HTR-8/SVneo (cell line): ENCODE measurements at places on chromosomes 3 and 15.

DNA sequence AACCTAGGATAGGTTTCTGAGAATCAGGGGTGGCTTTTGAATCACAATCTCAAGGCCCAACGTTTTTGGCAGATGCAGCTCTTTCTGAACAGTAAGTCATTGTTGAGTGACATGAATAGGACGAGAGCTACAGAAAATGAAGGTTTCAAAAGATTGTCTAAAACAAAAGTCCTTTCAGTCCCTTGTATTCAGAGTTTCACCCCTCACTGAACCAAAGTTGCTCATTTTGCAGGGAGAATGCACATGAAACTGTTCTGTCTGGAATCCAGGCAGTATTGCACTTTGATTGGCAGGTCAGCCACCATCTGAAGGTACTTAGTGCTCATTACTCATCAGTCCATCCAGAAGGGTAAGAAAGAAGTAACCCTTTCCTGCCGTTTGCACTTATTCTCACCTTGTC lies 24.1 kb upstream of the RASGRP1 start:
- DNase-seq = no peak

DNA sequence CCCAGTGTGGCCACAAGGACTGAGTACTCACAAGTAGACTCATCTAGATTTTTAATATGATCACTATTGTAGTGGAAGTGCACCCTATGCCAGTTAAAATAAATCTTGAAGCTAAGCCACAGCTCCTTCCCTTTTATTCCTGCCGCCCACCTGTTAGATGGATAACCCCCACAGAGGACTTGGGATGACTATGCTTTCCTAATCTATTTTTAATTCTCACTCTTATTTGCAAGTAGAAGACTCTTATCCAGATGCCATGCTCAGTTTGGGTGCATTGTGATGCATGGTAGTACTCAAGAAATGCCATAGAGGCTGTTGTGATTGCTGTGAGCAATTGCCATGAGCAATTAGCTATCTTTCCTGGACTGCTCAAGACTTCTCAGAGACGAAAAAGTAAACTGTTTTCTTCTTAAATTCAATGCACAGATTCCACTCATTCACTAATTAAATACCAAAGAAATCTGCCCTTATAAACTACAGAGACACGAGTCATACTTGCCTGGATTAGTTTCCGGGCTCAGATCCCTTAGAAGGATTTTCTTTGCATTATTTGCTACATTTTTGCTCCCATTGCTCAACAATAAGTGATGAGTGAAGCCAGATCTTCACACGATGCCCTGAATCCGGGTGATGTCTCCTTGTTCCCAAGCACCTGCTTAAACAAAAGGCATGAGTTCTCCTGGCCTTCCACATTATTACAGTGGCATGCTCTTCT lies 472.1 kb downstream of the SOX2 start:
- DNase-seq = no peak

GRCh38 chr3:125402639-125403038 lies 27.5 kb upstream of the ZNF148 start:
- no peak for DNase-seq

DNA sequence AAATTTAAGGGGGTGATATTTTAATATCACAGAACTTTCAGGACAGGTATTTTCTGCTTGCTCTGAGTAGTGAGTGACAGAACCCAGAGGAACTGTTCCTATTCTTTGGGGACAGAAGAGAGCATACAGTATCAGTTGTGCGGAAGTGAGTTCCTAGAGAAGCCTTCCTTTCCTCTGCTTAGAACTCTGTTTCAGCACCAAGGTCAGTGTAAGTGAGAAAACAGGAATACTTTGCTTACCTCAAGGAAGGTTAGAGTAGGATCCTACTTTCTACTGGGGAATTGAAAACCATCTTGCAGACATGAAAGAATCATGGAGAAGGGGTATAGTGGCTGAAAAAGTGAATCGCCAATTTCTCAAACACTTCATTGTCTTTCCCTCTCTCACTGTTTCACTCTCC lies 542.4 kb downstream of the SQOR start:
- DNase-seq = no peak

- no peak for DNase-seq
These were observed 83.6 kb upstream of the TSEN2 start for GRCh38 chr3:12400616-12401194.

GRCh38 chr3:157566596-157566995 lies 63.4 kb upstream of the VEPH1 start:
- DNase-seq = no peak

- DNase-seq = no peak
These were observed 291.7 kb downstream of the EPHA6 start for GRCh38 chr3:97105989-97106651.

DNA sequence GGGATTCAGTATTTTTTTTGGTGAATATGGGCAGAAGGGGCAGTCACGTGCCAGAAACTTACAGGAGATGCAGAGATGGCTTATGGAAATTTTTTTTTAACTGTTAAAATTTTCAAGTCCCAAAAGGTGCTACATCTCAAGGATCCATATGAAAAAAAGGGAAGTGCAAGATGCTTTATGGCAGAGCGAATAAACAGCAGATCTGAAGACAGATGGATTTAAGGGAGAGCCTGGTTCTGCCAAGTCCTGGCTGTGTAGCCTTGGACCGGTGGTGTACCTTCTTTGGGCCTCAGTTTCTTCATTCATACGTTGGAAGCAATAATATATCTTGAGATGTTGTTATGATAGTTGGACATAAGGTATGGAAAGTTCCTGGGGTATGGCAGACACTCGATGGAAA lies 91.5 kb upstream of the ARRDC4 start:
- no peak for DNase-seq

- no peak for DNase-seq
These were observed 62.5 kb upstream of the LIPC start for GRCh38 chr15:58369261-58369701.

- DNase-seq = no peak
These were observed 39.5 kb downstream of the ISL2 start for GRCh38 chr15:76376029-76376428.

DNA sequence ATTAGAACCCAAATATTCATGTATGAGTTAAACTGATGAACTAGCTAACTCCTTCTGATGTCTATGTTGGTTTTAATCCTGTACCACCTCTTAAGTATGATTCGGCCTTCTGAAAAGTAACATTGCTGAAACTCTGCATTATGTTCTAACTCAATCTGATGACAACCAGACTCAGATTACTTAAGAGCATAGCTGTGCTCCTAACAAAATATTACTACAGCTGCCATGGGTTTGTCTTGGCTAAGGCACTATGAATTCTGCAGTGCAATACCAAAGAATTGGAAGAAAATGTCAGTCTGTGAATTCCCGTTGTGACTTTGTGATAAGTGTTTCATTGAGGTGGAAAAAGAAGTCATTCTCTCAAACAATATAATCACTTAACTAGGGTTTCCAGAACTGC lies 224.4 kb downstream of the ZMAT3 start:
- no peak for DNase-seq

DNA sequence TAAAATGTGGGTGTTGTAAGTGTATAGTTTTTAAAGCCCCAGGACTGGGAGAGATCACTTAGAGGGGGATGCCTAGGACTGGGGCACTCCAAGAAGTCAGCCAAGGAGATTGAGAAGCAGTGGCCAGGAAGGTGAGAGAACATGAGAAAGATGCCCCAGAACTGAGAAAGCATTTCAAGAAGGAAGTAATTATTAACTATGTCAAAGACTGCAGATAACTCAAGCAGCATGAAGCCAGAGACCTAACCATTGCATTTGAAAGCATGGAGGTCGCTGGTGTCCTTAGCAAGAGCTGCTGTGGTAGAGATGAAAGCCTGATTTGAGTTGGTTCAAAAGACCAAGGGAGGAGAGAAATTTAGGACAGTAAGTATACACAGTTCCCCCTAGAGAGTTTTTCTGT lies 30.6 kb upstream of the SLC2A2 start:
- DNase-seq = no peak

GRCh38 chr15:41695750-41696436 lies 35.7 kb downstream of the MGA start:
- DNase-seq = peak; percentile 50

GRCh38 chr3:196636369-196637349 lies 2.8 kb upstream of the NRROS start:
- DNase-seq = no peak

GRCh38 chr15:95401587-95401986 lies 928.9 kb upstream of the NR2F2 start:
- no peak for DNase-seq

DNA sequence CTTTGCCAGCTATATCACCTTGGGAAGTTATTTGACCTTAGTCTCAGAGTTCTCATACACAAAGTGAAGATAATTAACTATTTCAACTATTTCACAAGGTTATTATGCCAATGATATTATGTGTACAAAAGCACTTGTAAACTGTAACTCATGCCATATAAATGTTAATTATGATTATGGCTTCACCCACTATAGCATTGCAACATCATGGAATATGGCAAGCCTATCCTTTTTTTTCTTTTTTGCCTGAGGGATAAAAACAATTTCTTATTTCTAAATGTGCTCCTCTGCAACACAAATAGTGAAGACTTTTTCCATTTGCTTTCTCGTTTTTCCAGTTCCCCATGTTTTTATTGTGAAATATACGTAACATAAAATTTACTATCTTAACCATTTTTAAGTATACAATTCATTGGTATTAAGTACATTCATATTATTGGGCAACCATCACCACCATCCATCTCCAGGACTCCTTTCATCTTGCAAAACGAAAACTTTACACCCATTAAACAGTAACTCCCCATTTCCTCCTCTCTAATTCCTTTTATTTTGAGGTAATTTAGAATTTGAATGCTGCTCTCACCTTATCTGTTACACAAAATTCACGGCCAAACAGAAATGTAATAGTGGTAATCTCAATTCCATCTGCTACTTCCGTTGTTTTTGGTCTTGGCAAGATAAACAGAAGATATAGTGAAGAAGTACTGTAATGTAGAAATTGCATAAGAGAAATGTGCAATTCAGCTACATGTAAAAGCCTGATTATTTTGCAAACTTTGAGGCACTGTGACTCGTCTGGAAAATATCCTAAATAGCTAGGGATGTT lies 46.3 kb downstream of the NANOGP8 start:
- no peak for DNase-seq

- no peak for DNase-seq
These were observed 2.5 kb upstream of the PLD1 start for GRCh38 chr3:171812811-171813210.

DNA sequence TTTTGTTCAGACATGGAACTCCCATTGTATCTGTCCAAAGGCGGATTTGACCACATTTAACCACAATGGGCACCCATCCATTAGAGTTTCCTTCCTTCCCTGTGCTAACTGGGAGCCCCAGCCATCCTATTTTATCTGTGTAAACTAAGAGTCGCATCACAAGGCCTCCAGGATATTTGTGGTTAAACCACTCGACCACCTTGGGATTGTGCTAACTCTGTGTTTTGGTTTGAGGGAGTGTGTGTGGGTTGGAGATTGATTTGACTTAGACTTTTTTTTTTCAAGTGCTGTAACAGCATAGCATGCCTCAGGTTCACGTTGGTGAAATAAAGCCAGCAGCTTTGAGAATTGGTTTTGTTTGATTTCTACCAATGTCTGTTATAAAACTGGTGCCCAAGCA lies 100.4 kb upstream of the TP63 start:
- DNase-seq = no peak

- DNase-seq = no peak
These were observed 19.6 kb downstream of the CRYGS start for GRCh38 chr3:186524616-186525015.

DNA sequence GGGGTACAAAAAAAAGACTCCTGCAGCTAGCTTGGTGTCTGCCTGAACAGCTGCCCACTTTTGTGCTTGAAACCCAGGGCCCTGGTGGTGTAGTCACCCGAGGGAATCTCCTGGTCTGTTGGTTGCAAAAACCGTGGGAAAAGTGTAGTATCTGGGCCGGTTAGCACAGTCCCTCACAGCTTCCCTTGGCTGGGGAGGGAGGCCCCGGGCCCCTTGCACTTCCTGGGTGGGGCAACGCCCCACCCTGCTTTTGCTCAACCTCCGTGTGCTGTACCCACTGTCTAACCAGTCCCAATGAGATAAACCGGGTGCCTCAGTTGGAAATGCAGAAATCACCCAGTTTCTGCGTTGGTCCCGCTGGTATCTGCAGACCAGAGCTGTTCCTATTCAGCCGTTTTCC lies 211.7 kb upstream of the ZPLD1 start:
- DNase-seq = no peak

DNA sequence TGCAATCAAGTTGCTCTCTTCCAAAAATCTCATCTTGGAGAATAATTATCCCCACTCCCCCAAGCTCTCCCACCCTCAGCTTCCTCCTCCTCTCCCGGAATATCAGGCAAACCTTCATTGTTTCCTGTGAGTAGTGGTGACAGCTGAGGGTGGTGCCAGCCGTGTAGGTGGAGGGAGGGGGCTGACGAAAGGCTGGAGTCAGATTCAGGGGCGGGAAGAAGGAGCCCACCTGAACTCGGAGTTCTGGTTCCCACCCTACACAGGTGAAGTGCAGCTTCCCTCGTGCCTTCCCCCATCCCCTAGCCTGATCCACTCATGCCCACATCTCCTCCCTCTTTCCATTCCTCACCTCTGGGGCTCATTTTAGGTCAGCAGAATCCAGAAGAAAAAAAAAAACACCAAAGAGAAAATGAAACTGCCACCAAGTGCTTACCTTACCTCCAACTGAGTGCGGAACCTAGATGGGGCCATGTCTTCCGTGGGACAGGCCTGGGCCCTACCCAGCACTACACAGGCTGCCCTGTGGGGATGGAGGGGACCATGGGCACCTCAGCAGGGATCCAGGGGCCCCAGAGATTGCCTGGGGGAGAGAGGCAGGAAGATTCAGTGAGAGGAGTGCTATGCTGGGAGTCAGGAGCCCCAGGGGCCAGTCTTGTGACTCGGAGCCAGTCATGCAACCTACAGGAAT lies 81.3 kb downstream of the ADCY5 start:
- DNase-seq = no peak

DNA sequence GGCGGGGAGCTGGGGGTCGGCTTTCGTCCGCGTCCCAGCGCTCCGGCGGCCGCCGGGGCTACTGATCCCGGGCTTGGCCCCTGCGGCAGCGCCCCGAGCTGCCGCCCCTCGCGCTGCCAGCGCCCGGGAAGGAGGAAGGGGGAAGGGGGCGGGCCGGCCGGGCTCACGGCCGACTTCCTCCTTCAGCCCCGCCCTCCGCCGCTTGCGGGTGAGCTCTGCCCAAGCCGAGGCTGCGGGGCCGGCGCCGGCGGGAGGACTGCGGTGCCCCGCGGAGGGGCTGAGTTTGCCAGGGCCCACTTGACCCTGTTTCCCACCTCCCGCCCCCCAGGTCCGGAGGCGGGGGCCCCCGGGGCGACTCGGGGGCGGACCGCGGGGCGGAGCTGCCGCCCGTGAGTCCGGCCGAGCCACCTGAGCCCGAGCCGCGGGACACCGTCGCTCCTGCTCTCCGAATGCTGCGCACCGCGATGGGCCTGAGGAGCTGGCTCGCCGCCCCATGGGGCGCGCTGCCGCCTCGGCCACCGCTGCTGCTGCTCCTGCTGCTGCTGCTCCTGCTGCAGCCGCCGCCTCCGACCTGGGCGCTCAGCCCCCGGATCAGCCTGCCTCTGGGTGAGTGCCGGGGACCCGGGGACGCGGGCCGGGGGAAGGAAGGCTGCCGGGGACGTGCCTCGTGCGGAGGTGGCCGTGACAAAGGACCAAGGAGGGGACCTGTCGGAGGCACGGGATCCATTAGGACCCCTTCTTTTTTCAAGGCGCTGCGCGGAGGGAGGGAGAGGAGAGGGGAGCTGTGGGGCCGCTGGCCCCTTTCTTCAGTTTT lies at the start of gene SEMA4B:
TSS of gene SEMA4B (plus strand) at position 201 of the 814 bp plus-strand sequence. CDS start at position 450, 249 bp downstream.
- DNase-seq = peak; percentile 67

- DNase-seq = no peak
These were observed 134.1 kb upstream of the PLSCR5 start for GRCh38 chr3:146739203-146739671.

- no peak for DNase-seq
These were observed 21.8 kb downstream of the DNASE1L3 start for GRCh38 chr3:58188921-58189451.
